ENCODE measurements at places on chromosomes 6 and 20.
A peak's percentile ranks its signal among the peaks of the same experiment; 100 is the strongest.

- no peak for DNase-seq
These were observed 168.3 kb upstream of the JAG1 start for GRCh38 chr20:10842116-10842515.

GRCh38 chr6:37785002-37785662 is 34.4 kb upstream of the ZFAND3 start:
- no peak for DNase-seq

GRCh38 chr6:69314001-69314400 is 482.8 kb downstream of the LMBRD1 start:
- DNase-seq: no peak

DNA sequence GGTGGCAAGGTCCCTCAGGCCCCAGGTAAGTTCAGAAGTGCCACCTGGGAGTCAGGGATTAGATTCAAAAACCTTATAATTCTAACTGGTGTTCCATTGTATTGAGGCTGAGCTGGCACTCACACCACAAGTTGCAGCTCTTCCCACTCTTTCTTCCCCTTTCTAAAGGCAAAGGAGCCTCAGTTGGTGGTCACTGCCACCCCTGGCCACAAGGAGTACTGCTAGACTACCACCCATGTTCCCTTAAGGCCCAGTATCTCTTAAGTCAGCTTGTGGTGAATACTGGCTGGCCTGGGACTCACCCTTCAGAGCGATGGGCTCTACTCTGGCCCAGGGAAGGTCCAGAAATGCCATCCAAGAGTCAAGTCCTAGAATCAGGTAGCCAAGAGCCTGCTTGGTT is 421.1 kb upstream of the KHDRBS2 start:
- peak; percentile 4 for DNase-seq

- no peak for DNase-seq
These were observed 23.9 kb downstream of the NOL4L start for GRCh38 chr20:32560989-32561830.

DNA sequence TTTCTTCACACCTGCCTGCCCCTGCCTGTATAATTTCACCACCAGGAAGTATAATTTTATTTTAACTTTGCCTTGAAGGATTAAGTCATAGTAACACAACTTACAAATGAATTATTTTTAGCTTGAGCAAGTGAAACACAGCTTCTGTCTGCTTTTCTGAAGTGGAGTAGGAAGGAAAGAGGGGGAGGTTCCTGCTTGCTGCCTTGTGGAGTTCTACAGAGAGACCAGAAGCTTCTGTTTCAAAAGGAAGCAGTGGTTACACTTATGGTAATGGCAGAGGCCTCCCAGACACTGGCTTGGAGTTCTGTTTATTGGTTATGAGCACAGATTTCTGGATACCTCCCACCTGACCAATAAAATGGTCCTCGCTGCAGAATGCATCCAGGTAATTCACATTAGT is 159.6 kb downstream of the TMEM200A start:
- no peak for DNase-seq

- no peak for DNase-seq
These were observed 10.7 kb upstream of the MYLK2 start for GRCh38 chr20:31808481-31808880.

GRCh38 chr6:157325069-157325805 is 1.9 kb upstream of the TMEM242 start:
- DNase-seq: no peak

DNA sequence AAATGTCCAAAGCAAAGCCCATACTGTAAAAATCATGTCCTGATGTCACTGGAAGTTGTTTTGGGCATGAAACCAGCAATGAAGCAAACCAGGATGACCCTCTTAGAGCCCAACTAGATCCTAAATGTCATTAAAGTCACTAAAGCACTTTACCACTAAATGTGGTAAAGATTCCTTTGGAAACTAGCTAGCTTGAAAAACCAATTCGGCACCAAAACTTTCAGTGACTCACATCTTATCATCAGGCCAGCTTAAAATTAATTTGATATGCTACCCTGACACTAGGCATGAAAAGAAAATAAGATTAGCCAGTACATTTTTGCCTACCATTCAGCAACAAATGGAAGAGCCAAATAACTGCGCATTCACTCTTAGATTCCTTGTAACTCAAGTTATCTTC is 145.8 kb downstream of the PACRG start:
- DNase-seq: no peak

GRCh38 chr20:4444404-4444803 is 277.3 kb upstream of the PRND start:
- no peak for DNase-seq

DNA sequence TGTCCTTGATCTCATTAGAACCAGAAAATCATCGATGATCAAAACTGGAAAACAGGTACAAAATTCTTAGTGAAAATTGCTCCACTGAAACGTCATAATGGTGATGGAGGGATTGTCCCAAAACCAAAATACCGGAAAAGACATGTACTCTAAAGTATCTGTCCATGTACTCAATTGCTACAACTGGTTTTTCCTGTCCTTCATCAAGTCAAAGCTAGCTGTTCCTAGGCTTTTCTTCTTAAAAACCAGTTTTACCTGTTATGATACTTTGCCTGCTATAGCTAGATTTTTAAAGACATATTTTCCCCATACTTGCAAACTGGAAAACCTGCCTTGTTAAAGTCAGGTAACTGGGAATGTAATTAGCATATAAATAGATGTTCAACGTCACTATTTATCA is 50.5 kb upstream of the LRRC1 start:
- DNase-seq: no peak

DNA sequence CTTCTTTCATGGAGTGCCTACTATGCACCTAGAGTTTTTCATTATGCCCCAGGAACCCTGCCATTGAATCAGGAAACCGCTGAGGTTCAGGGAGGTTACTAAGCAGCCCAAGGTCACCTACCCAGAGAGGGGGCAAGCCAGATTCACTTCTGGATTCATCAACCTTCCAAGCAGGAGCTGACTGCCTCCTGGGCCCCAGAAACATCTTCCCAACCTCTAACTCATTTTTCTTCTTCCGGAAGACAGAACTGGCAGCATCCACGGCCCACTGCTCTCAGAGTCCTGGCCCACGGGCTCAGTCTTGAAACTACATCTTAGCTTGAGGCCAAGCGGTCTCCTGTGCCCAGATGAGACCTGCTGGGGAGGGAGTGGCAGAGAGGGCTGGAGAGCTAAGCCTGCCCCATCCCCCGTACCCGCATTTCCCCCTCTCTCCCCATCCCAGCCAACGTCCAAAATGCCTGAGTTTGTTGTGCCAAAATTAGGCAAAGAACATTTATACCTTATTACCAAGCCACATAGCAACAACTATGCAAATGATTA is 281.0 kb downstream of the CDC5L start:
- DNase-seq: no peak

DNA sequence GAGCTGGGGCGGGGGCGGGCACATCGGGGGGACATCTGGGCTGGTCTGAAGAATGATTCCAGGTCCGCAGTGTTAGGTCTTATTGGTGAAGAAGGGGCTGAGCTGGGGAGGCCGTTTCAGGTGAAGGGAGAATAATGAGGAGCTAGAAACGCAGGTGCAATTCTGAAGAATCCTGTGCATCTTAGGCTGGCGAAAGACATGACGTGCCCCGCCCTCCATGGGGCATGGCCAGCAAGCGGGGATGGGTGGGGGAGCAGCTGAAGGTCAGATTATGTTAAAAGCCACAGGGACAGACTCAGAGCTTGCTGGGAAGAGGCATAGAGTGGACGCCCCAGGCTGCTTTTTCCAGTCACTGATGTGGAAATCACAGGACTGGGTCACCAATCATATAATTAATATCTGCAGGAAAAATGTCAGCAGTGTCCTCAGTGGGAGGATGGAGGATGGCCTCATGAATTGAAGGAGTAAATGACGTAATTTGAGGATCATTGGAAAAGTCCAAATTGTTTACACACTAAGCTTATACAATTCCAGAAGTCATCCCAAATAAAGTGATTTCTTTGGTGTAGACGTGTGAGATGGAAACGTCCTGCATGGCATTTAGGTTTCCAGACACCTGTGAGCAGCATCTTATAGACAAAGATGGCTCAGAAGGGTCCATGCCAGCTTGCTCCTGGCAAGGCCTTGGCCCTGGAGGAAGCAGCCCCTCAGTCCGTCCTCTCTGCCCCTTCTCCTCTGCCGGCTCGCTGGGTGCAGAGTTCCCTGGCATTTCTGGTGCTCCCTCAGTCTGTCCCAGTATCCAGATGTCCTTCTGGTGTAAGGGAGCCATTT is 109.6 kb upstream of the FRMD1 start:
- no peak for DNase-seq

DNA sequence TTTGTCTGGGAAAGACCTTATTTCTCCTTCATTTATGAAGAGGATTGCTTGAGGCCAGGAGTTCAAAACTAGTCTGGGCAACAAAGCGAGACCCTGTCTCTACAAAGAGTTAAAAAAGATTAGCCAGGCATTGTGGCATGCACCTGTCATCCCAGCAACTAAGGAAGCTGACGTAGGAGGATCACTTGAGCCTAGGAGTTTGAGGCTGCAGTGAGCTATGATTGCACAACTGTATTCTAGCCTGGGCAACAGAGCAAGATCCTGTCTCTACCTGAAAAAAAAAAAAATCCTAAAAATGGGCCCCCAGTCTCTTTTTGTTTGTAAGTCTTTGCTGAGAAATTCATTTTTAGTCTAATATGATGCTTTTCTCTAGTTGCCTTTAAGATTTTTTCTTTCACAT is 29.2 kb upstream of the EIF2S2 start:
- no peak for DNase-seq

DNA sequence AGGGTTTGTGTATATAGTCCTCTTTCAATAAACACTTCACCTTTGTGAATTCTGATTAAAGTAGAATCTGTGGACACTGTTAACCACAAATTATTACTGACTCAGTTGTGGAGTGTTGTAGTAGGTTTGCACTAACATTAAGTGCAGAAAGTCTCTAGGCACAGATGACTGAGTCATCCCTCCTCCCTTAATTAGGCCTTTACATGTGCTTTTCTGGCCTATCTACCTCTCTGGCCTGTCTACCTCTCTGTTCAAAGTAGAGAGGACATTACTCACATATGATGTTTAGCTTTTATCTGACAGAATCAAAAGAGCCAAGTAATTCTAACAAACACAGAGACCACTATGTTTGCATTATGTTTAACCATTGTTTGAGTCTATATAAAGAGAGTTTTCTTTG is 783.0 kb downstream of the TENT5A start:
- no peak for DNase-seq

DNA sequence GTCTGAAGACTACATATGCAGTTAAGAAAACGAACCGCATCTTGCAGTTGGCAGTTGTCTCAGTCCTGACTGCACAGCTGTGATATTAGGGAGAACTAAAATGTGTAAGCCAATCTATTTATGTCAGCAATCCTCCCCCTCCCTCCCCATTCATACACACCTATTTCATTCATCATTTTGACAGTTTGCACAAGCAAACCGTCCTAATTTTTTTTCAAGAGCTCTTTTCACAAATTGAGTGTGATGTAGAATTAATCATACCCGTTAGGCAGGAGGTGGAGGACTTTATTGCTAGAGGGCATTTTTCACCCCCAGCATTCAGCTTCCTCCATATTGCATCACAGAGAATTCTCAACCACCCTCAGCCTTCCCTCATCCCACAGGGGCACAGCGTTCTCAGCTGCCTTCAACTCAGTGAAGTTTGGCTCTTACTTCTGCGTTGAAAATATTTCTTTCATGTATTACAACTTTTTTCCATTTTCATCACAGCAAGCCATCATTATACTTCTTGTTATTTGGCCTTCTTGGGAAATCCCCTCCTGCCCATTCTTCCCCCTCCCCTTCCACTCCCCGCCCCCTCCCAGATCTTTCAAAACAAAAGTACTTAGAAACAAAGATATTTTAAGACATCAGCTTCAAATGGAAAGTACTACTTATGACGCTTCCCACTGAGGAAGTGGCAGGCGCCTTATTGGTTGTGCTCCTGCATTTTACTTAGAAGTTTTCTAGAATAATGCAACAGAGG is 37.5 kb downstream of the NOX3 start:
- peak; percentile 75 for DNase-seq

GRCh38 chr6:151389618-151390275 is 1.6 kb downstream of the ZBTB2 start:
- no peak for DNase-seq

- DNase-seq: peak; percentile 59
These were observed 1.1 kb downstream of the AMD1 start for GRCh38 chr6:110875548-110876169.

GRCh38 chr6:3088968-3089367 is 20.7 kb downstream of the RIPK1 start:
- no peak for DNase-seq

DNA sequence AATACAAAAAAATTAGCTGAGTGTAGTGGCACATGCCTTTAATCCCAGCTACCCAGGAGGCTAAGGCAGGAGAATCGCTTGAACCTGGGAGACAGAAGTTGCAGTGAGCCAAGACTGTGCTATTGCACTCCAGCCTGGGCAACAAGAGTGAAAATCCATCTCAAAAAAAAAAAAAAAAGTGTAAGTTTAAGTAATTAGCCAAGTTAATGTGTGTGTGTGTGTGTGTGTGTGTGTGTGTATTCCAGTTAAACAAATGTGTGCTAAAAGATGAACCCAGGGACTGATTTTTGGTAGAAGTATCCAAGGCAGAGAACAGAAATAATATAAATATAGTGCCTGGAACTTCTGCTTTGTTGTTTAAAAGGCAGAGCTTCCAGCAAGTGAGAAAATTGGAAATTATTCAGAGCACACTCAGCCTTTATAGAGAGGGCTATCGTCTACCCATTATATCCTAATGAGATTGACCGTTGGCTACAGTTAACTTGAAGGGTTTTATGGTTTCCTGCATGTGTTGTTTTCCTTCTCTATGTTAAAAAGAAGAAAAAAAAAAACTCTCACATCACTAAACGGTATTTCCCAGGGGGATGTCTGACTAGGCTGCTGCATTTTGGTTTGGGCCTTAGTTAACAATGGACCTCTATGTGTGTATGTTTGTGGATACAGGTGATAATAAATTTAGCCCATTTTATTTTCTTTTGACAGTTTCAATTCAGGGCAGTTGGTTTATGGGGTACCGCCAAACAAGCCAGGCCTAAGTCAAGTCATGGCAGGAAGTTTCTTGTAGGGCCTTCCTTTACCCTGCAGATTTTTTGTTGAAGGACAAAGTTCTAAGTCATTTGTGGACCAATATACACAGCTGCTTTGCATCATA is 9.8 kb downstream of the SOX4 start:
- peak; percentile 69 for DNase-seq

- peak; percentile 78 for DNase-seq
These were observed 635 bp upstream of the C20orf203 start for GRCh38 chr20:32674362-32674789.

GRCh38 chr20:62368976-62369814 is 2.1 kb upstream of the LAMA5 start:
- DNase-seq: no peak

Data from NAMALWA (cell line).